ENCODE measurements at places on chromosomes 5 and 9.

GRCh38 chr9:119160551-119160950 lies 208.7 kb downstream of the BRINP1 start:
- no peak for DNase-seq

- DNase-seq: no peak
These were observed 30.9 kb upstream of the SEMA6A start for GRCh38 chr5:116605310-116606070.

DNA sequence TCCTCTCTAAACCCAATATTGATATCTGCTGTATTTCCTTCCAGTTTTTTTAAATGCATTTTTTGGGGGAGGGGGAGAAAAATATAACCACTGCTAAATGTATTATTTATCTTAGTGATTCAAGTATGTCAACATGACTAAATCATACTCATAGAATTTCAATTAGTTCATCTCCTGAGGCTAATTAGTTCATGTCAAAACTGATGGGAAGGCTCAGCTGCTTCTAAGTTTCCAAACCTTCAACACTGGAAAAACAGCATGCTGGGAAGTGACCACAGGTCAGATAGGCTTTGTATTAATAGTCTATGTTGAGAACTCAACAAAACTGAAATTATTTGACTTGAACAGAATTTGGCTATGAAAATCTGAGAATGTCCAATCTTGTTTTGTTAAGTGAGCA lies 118.7 kb downstream of the TTLL11 start:
- DNase-seq: no peak

GRCh38 chr5:178129296-178129695 lies 1.5 kb upstream of the RMND5B start:
- no peak for DNase-seq

DNA sequence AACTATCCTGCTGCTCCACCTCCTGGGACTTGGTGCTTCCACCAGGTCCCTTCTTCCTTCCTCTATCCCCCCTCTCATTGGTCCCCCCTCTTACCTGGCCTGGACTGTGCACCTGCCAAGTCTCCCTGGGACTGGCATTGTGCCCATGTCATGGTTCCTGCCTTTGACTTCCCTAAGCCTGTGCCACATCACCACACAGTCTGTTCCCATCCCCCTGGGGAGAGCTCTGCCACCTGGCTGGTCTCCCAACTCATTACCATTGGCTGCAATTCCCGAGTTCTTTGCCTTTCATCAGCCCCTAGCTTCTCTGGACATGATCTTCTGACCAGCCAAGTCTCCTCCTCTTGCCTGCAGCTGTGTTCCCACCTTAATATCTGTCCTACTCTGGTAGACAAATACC lies 180.3 kb downstream of the SREK1 start:
- no peak for DNase-seq

- no peak for DNase-seq
These were observed 50.9 kb upstream of the AFAP1L1 start for GRCh38 chr5:149220750-149221149.

GRCh38 chr5:35004200-35004599 lies 43.5 kb downstream of the AGXT2 start:
- DNase-seq: no peak

- DNase-seq: no peak
These were observed 57.7 kb downstream of the MTMR12 start for GRCh38 chr5:32254881-32255539.

DNA sequence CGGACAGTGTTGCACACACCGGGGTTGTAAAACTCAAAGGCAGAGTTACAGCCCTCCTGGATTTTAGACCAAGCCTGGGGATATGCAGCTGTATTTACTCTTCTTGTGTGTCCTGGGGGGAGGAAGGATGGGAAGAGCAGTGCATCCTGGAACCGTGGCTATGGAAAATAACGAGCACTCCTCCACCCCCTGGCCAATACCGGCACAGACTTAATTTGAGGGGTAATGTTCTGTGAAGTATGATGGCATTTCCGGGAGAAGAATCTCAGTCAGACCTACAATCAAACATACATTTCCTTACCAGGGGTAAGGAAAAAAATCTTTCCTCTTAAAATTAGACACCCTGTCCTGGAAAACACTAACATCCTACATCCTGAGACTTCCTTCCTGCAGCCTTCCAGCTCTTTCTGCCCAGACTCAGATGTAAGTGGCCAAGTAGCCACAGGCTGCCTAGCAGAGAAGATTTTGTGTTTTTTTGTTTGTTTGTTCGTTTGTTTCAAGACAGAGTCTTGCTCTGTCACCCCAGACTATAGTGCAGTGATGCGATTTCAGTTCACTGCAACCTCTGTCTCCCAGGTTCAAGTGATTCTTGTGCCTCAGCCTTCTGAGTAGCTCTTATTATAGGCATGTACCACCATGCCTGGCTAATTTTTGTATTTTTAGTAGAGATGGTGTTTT lies 11.0 kb upstream of the ERMP1 start:
- DNase-seq: no peak

- no peak for DNase-seq
These were observed 246.9 kb downstream of the TLR4 start for GRCh38 chr9:117951127-117951526.

DNA sequence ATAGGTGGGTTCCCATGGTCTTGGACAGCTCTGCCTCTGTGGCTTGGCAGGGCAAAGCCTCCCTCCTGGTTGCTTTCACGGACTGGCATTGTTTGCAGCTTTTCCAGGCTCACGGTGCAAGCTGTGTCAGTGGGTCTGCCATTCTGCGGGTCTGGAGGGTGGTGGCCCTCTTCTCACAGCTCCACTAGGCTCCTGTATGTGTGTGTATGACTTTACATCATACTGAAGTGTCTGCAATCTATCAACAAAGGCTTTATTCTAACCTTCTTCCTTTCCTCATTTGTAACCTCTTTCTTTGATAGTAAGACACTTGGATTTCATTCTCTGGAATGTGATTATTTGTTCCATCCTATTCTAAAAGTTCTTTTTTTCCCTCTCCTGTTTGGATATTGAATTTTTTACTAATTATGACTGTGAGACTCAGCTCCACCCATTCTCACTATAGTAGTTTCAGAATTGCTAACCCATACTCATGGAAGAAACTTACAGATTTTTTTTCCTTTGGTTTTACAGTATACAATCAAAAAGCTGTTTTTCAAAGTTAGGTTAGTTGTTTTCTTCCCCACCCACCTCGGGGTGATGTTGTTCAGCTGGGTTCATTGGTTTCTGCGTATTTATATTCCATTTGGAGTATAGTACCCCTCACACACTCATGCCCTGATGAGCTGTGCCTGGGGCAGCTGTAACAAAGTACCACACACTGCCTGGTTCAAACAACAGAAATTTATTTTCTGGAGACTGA lies 144.6 kb upstream of the OTULINL start:
- no peak for DNase-seq

DNA sequence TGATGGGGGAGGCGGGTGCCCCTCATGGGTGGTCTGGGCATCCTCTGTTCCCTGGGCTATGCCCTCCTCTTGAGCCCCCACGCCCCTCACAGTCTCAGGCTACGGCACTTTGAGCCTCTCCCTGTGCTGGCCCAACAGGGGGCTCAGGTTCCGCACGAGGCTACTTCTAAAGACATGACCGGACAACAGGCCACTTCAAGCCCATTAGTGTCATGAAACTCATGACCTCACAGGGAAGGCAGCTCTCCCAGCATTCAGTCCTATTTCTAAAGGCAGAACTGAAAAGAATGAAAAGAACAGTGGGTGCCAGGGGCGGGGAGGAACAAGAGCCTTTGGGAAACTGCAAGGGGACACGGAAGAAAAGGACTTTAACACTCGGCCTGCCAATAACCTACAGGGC lies 45.0 kb downstream of the COL23A1 start:
- no peak for DNase-seq

- DNase-seq: no peak
These were observed 250.9 kb upstream of the ZNF608 start for GRCh38 chr5:124997186-124997893.

DNA sequence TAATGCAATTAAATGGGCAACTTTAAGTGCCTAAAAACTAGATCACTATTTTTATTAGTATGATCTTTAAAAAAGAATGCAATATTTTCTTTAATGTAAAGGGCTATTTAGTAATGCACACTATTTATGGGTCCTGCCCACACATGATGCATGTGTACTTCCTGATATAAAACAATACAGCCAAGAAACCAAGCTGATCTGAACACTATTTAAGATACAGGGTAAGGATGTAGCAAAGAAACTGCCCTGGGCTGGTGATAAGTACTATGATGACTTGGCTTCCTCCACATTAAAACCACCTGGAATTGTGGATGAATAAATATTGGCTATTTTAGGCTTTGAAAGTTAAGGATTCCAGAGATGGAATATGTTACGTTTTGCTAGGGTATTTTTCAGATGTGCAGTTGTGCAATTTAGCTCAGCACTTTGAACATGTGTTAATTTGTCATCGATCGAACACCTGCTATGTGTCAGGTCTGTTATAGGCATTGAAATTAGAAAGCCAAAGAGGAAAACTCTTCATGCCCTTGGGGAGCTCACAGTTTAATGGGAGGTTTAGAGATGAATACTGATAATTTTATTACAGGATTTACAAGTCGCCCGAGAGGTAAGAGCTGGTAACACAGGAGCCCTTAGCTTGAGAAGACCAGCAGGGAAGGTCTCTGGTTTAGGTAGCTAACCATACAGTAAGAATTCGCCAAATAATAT lies 276.7 kb downstream of the PLK2 start:
- no peak for DNase-seq

All from type B pancreatic cell (in vitro differentiated cells).